AG08396 (cell line): ENCODE measurements at places on chromosomes 3 and 15.

DNA sequence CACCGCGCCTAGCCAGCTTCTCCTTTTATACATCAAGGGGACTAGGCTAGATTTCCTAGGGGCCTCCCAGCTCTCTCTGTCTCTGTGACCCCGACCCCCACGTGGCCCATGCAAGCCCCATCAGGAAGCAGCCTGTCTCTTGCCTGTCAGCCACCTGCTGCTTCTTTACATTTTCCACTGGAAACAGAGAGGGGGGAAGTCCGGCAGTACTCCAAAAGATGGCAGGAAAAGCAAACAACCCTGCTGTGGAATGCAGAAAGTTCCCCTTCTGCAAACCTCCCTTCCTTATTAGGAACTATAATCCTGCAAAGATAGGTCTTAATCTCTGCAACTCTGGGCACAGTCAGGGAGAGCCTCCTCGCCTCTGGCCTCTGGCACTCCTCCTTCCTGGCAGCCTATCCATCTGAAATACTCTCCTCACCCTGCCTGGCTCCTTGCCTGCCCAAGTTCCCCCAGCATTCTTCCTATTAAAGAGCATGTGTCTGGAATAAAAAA, 47.4 kb upstream of the HACD2 start:
- peak; percentile 33 for DNase-seq

- DNase-seq: no peak
These were observed 8.4 kb downstream of the NBEAL2 start for GRCh38 chr3:46987743-46988401.

DNA sequence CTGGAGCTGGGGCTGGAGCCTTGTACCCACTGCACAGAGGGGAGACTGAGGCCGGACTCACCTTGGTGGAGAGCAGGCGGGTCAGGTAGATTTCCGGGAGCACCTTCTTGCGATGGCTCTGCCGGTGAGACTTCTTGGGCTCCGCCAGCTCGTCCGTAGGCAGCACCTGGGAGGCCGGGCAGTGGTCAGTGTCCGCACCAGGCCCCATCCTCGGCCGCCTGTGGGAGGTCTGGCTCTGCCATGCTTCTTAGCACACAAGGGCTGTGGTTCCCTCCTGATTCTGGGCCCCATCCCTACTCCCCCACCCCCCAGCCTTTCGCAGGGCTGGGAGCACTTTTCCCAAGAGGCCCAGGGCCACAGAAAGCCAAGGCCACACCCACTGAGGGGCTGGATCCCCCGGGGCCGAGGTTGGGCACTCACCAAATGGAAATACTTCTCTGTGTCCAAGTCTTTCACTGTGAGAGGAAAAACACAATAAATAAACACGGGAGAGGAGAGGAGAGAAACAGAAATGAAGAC, 17.4 kb downstream of the H1-8 start:
- peak; percentile 84 for DNase-seq

DNA sequence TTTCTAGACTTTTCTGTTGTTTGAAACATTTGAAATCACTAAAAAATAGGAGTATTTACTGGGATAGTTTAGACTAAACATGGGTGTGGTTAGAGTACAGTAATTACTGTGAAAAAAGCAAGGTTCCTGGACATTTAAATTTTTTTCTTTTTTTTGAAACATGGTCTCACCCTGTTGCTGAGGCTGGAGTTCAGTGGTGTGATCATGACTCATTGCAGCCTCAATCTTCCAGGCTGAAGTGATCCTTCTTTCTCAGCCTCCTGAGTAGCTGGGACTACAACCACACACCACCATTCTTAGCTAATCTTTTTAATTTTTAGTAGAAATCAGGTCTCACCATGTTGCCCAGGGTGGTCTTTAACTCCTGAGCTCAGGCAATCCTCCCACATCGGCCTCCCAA, 20.4 kb upstream of the CELF6 start:
- no peak for DNase-seq

GRCh38 chr3:35929158-35929557, 289.8 kb downstream of the ARPP21 start:
- no peak for DNase-seq

- no peak for DNase-seq
These were observed 57.5 kb downstream of the LPP start for GRCh38 chr3:188211476-188211875.
